Substantia nigra (tissue), 51 donors: ENCODE measurements at places on chromosomes 1 and 21.

DNA sequence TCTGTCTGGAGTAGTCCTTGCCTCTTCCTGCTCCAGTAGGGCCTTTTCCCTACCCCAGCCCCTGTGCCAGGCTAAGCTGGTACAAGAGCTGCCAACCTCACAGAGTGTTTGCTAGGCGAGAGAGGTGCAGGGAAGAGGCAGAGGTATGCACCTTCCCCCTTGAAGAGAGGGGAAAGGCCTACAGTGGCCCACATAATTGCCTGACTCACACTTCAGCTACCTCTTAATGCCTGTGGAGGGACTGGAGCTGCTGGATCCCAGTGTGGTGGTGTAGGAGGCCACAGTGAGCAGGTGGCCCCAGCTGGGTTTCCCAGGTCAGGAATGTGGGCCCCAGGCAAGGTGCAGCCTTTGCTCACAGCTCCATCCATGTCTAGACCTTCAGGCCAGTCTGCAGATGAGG, 3.3 kb upstream of the CCDC28B start:
- no peak for DNase-seq

- DNase-seq = no peak
Measured at GRCh38 chr1:181206513-181206912, 118.0 kb downstream of the IER5 start.

DNA sequence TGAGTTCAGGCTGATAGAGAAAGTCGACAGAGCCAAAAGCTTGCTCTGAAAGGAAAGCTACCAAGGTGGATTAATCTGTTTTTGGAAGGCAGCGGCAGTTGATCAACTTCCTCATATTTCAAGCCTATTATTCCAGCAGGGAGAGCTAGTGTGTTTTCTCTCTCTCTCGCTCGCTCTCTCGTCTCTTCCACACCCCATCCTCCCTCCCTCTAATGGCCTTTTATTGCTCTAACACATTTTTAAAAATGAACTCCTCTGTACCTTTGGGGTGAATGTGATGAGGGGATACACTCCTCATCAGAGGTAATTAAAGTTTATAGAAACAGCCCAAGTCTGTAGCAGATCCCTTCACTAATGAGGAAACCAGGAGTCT, 126.4 kb downstream of the CLIC6 start:
- DNase-seq = no peak

- no peak for DNase-seq
Measured at GRCh38 chr21:33660406-33660805, 18.1 kb downstream of the ITSN1 start.

- DNase-seq = peak; percentile 80
Measured at GRCh38 chr1:145977486-145978470, 13.3 kb downstream of the POLR3GL start.

- DNase-seq = no peak
Measured at GRCh38 chr1:166789286-166789685, 50.0 kb upstream of the POGK start.

DNA sequence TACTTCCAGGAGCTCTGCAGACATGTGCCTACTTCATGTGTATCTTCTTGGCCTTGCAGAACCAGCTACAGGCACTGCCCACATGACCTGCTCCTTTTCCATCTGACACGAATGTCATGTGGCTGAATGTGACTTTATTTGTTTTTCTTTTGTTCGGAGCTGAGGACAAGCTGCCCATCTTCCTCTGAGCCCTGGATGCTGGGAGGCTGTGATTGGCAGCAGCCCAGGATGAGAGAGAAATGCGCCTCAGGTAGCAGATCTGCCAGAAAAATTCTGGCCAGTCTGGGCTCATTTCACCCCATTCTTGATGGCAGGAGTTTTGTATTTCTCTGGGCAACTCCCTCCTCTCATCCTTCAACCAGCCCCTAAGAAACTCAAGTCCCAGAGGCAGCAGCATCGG, 372.0 kb downstream of the RPS6KC1 start:
- no peak for DNase-seq

DNA sequence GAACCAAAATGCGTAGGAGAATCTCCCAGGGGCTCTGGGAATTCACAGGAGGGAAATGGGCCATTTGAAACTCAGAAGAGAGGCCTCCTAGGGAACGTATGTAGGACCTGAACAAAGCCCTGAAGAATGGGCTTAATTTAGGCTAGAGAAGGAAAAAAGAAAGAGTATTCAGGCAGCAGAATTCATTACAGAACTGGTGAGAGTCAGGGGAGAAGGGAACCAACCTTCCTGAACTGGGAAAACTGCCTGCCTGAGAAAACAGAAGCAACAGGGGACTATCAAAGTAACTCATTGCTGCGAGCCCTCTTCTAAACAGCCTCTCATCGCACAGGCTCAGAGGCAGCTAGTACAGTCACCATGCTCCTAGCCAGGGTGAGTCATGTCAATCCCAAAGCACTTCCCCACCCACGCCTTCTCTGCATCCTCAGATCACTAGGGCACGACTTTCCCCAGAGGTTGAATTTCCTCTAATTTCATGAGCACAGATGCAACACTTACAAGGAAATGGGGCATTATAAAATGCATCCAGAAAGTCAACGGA, 98.1 kb downstream of the ADSS2 start:
- peak; percentile 24 for DNase-seq

DNA sequence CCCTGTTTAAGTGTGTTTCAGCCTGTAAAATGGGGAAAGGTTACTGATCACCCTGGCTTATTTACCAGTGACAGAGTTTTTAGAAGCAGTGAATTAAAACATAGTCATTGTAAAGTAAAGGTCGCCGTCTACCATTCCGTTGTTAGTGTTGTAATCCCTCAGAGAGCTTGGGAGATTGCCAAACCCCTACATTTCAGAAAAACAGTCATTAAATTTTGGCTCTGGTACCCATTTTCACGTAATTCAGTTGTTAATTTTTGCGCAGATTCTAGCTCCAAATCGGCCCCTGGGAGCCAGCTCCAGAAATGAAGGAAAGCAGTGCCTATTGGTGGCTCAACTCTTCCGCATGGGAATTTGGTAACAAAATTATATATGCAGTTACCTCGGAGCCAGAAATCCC, 127.7 kb upstream of the AJAP1 start:
- DNase-seq = no peak

DNA sequence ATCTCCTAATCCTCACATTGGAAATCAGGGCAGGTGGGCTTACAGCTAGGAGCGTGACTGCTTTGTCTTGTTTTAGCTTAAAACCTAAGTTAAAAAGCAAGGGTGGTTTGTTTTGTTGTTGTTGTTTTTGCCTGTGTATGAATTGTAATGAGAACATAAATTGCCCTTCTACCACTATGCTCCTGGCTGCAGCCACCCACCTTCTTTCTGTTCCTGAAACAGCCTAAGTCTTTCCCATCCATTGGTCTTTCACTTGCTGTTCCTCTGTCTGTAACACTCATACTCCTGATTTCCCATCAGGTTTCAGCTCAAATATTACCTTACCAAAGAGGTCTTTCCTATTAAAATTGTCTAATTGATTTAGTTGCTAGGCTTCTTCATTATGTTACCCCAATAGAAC, 604 bp upstream of the TMEM79 start:
- no peak for DNase-seq

- DNase-seq = no peak
Measured at GRCh38 chr1:101920577-101920976, 76.1 kb downstream of the OLFM3 start.

- no peak for DNase-seq
Measured at GRCh38 chr1:116667078-116667574, 407 bp downstream of the IGSF3 start.
